ENCODE measurements at places on chromosomes 16 and 17.

DNA sequence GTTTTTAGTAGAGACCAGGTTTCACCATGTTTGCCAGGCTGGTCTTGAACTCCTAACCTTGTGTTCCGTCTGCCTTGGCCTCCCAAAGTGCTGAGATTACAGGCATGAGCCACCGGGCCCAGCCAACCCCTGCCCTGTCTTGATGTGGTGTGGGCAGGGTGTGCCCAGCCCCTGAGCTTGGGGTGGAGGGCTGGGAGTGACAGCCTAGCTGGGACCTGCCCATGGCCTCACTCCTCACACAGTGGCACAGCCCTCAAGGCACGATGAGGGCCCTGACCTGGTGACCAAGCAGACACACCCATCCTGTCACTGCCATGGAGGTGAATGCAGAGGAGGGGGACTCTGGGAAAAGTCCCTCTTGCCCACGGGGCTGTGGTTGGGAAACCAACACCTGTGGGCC is 3.0 kb downstream of the IL32 start:
- DNase-seq: no peak

DNA sequence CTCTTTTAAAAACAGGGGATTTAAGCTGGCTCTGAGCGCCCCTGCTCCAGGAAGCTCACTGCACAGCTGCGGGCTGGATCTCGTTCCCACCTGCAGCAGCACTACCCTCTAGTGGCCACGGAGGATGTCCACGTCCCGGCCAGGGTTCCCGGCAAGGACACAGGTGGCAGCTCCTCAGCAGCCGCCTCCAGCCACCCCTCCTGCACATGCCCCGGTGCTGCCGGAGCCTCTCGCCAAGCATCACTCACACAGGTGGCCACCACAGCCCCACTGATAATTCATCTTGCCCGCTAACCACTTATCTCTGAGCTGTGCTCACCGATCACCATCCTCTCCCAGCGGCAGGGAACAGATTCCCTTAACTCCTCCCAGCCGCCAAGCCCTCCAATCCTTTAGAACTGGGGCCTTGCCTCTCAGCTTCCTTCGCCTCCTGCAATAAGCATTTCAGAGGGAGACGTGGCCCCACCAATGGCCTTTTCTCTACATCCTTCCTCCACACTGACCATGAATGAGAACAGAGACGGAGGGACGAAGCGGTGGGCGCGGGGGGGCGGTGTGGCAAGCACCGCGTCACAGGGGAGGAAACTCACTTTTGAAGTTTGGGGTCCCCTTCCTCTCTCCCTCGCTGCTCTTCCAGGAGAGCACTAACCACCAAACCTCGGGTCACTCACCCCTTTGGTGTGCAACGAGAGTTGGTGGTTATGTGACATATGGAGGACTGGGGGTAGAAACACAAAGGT is 222.1 kb downstream of the RBFOX3 start:
- peak; percentile 51 for DNase-seq

GRCh38 chr17:70771804-70772386 is 602.6 kb downstream of the KCNJ2 start:
- no peak for DNase-seq

DNA sequence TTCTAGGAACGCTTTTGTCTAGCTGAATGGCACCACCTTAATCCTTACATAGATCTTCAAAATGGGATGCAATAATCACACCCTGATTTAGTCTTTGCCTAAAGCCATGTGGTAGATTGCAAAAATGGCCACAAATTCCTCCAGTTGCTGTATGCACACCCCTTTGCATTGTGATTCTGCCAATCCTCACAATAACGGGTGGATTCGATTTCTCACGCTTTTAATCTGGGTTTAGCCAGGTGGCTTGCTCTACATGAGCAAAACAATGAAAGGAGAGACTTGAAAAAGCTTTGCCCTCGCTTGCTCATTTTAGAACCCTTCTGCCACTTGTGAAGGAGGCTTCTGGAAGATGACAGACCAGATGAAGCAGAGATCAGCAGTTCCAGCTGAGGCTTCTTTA is 50.3 kb upstream of the B4GALNT2 start:
- no peak for DNase-seq

- DNase-seq: no peak
Observed at GRCh38 chr16:81401035-81401950, 43.3 kb upstream of the CMIP start.

- no peak for DNase-seq
Observed at GRCh38 chr17:27621536-27621935, 9.5 kb upstream of the LGALS9 start.

- DNase-seq: no peak
Observed at GRCh38 chr17:10622617-10623485, 34.3 kb downstream of the MYH3 start.

DNA sequence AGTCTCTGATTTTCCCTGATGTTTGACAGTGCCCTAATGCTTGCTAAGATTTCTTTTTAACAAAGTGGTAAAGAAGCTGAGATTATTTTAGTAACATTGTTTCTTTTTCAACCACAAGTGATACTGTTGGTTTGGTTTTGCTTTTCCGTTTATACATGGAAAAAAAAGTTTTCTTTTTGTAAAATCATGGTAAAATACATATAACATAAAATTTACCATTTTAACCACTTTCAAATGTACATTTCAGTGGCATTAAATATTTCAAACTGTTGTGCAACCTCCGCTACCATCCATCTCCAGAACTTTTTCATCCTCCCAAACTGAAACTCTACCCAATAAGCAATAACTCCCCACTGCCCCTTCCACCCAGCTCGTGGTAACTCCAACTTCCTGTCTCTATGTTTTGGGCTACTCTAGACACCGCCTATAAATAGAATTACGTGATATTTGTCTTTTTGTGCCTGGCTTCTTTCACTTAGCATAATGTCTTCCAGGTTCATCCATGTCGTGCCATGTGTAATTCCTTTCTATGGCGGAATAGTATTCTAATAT is 4.6 kb downstream of the CIITA start:
- peak; percentile 39 for DNase-seq
